ENCODE measurements at places on chromosomes 7 and 10.
A peak's percentile ranks its signal among the peaks of the same experiment; 100 is the strongest.

DNA sequence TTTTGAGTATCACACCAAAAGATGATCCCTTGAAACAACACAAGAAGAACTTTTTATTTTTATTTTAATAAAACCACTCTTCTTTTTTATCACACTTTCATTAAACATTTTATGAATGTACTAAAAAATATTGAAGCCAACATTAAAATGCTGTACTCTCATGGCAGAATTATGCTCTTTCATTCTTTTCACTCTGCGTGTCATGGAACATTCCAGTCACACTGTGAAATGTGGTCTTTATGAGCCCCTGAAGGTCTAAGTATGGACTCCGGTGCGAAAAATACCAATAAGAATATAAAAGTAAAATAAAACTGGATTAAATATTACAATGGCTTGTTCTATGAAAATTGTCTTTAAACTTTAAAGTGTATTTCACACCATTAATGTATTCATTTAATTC lies 148.4 kb downstream of the TMEM26 start:
- DNase-seq, result no peak

DNA sequence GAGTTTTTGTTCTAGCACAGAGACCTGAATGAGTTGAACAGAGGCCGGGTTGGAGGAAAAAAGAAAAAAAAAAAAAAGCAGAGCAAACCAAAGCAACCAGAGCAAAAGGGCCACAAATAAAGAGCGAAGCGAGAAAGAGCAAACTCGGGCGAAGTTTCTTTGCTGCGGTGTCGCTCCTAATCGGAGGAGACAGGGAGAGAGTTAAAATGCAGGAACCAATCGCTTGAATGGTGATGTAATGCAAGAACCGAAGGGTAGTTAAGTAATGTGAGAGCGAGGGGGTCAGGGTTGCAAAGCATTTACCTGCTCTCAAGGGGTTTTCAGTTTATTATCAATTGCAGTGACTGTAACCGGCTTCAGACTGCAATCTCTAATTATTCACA lies 271.7 kb downstream of the TRIL start:
- no peak for DNase-seq

DNA sequence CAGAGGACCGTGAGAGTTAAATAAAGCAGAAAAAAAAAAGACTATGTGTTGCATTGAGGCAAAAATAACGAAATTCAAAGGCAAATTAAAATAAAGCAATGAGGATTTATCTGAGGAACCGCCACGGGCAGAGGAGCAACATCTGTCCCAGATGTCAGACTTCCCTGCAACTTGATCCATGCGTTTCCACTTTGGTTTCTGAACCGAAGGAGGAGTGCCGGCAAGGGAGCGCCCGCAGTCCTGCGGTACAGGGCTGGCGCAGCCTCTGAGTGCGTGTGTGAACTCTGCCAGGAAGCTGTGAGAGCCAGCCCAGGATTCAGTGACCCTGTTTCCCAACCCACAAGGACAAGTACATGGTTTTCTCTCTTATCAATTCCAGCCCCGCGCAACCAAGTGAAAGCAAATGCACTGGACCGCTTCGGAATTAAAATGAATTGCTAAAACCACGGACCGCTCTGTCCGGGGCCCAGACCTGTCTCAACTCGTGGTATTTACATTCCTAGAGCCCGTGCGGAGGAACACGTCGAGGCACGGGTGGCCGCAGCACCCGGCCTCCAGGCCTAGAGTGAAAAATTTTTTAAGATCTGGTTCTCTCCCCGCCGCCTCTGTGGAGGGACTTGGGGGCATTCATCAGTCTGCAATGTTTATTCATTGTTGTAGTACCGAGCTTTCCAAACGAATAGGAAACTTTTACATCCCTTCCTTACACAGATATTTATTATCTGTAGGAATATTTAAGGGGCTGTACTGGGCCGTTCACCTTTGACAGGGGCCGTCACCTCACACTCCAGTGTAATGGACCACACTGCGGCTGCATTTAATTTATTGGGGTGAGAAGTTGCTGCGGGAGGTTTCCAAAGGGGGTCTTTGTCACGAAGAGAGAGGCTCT lies 291.5 kb upstream of the NFE2L3 start:
- no peak for DNase-seq

GRCh38 chr7:149071641-149072437 lies 18.7 kb downstream of the ZNF786 start:
- DNase-seq, result peak; percentile 16

GRCh38 chr7:100372694-100373093 lies 593 bp upstream of the PILRA start:
- DNase-seq, result no peak

GRCh38 chr10:3963191-3963673 lies 178.2 kb upstream of the KLF6 start:
- DNase-seq, result no peak

- no peak for DNase-seq
Measured at GRCh38 chr7:36207451-36208291, 54.6 kb downstream of the EEPD1 start.

- DNase-seq, result no peak
Measured at GRCh38 chr7:155799514-155799913, 12.7 kb downstream of the SHH start.

DNA sequence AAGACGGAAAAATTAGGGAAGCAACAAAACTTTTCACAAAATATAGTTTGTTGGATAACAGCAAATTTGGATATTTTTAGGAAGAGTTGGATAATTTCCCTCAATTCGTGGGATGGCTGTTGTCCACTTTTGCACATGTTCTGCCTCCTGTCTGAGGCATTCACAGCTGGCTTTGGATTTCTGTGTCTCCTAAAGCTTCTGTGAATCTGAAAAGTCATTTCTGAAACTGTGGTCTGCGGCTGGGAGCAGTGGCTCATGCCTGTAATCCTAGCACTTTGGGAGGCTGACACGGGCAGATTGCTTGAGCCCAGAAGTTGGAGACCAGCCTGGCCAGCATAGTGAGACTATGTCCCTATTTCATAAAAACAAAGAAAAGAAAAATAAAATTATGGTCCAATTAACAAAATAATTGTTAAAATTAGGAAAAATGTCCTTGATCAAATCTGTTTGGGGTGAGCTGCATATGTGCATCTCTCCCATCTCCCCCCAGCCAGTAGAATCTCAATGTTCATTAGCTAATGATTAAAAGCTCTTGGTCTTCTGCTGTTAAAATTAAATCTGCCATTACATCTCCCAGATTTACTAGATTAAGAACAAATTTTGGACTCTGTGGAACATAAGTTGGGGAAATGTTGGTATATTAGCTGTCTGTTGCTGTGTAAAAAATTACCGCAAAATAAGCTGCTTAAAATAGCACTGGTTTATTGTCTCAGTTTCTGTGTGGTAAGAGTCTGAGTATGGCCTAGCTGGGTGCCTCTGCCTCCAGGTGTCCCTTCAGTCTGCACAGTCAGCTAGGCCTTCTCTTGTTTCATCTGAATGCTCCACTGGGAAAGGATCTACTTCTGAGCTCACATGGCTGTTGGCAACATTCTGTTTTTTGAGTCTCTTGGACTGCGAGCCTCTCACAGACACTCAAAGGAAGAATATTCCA lies 332.0 kb upstream of the FZD1 start:
- no peak for DNase-seq

GRCh38 chr10:23070913-23071218 lies 24.5 kb upstream of the MSRB2 start:
- no peak for DNase-seq

DNA sequence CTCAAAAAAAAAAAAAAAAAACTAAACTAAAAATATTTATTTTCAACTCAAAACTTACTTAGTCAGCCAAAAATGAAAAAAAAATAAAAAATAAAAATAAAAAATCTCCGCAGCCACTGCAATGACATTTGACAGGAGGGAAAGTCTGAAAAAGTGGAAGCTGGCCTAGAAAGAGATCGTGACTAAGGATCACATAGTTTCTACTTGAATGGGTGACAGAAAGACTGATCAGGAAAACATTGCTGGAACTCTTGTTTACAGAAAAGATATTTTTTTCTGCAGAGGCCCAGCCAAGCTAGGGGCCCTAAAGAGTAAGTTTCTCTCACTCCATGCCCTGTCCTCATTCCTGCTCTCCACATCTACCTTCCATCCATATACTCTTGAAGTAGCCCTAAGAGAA lies 92.8 kb upstream of the KCND2 start:
- DNase-seq, result no peak

- no peak for DNase-seq
Measured at GRCh38 chr7:128011131-128011661, 20.0 kb downstream of the LRRC4 start.

GRCh38 chr7:128917122-128917521 lies 6.6 kb upstream of the KCP start:
- no peak for DNase-seq

GRCh38 chr10:109902992-109903947 lies 20.0 kb downstream of the XPNPEP1 start:
- DNase-seq, result no peak

- DNase-seq, result no peak
Measured at GRCh38 chr7:2359610-2360009, 5.0 kb downstream of the EIF3B start.

DNA sequence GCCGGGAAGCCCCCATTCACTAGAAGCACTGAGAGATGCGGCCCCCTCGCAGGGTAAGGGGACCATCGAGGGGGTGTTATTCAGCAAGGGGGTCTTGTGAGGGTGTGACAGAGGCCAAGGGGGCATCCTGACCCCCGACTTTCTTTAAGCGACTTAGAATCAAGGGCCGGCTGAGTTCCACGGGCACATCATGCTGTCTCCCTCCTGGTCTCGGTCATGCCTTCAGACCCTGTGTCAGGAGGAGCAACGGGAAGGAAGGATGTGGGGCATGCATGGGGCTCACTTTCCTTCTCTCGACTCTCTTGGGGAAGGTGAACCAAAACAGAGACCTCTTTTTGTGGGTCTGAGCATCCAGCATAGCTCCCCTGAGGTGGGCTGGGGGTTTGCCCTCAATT lies 2.5 kb downstream of the ACSL5 start:
- no peak for DNase-seq

- no peak for DNase-seq
Measured at GRCh38 chr7:92325858-92326257, 80.1 kb downstream of the ANKIB1 start.

DNA sequence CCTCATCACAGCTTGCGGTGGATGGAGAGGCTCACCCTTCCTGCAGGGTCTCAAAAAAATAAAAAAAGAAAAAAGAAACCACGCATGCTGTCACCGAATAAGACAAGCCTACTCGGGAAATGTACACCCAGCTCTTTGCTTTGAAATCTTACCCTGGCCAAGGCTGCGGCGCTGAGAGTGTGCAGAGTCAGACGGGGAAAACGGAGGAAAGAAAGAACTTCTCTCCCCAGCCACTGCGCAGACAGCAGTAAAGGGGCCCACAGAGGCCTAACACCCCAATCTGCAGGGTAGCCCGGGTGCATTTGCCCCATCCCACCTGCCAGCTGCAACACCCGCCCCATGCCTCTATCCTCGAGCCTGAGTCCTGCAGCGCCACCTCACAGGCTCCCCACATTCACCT lies 14.8 kb downstream of the SLIT1 start:
- no peak for DNase-seq

DNA sequence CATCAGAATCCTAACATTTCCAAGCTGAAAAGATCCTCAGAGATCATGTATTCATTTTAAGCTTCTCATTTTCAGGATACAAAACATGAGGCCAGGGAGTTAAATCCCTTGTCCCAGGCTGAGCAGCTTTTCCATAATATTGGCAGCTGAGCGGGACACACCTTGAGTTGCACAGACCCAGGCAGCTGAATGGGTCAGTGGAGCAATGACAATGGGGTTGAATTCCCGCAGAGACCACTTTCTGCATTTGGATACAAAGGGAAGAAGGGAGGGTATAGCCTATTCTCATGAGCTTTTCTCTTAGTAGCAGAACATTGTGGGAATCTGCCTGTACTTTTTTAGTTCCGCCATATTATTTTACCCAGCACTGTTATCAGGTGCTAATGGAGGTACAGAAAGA lies 49.5 kb downstream of the PRR15 start:
- DNase-seq, result no peak

- no peak for DNase-seq
Measured at GRCh38 chr10:109701633-109702215, 221.6 kb downstream of the XPNPEP1 start.

Measured in stimulated activated CD8-positive, alpha-beta memory T cell treated with anti-CD3 and anti-CD28 coated beads, Interleukin-15, amount 100 ng/mL, for 4 hours (primary cell).